ENCODE measurements at places on chromosomes 1 and 21. TPM values are rescaled to one million over a fixed set of nuclear protein-coding genes. Genes with fewer than 3 reads are reported as not detected.

The SERTAD4 gene
- polyA plus RNA-seq, result 2.1 TPM

The FCRL5 gene
- 0.16 TPM for polyA plus RNA-seq

The RPTN gene
- polyA plus RNA-seq, result not detected

The CELA2A gene
- not detected for polyA plus RNA-seq

The MFSD2A gene
- 6.2 TPM for polyA plus RNA-seq
